ENCODE measurements at places on chromosomes 5 and 9.

- DNase-seq, result no peak
Measured at GRCh38 chr5:113118298-113118697, 141.7 kb downstream of the DCP2 start.

- DNase-seq, result no peak
Measured at GRCh38 chr5:59387127-59387526, 506.4 kb downstream of the PDE4D start.

DNA sequence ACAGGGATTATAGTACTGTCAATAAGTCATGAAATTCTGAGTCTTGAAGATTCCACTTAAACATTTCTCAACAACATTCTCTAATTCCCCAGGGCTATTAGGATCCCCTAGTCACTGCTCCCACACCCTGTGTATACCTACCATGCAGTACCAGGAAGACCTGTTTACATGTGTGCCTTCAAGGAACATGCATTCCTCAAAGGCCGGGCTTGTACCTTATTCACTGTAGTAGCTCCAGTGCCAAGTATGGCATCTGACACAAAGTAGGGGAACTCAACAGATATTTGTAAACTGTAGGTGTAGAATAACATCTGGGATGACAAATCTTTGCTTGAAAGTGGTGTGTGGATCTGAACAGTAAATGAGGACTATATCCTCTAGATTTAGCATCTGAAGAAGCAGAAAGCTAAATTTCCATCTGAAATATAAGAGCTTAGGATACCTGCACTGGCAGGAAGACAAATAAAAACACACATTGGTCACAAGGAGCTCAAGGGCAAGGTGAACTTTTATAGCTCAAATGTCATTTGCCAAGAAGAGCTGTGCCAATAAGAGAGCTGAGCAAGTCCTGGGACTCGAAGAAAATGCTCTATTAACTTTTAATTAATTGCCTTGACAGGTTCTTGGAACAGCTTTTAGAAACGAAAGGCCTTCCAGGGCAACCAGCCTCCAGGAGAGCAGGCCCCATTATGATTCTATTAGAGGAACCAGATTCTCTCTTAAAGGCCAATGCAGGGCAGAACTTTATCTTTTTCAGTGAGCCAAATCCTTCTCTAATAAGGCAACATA lies 52.3 kb upstream of the MYOT start:
- DNase-seq, result no peak

DNA sequence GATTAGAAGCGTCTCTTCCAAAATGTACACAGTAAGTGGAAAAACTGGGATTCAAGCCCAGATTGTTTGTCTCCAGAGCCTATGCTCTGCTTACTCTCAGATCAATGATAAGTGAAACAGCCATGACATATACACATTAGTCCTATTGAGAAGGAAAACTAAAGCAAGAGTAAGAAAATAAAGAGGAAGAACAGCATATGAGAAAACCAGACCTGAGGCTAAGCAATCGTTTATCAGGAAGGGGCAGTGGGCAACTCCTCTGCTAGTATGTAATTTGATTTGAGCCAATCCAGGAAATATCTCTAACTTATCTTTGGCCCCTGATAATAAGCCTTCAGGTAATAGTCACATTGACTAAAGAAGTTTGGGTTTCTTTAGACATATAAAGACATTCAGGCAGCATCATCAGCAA lies 789.9 kb upstream of the C9orf72 start:
- no peak for DNase-seq

DNA sequence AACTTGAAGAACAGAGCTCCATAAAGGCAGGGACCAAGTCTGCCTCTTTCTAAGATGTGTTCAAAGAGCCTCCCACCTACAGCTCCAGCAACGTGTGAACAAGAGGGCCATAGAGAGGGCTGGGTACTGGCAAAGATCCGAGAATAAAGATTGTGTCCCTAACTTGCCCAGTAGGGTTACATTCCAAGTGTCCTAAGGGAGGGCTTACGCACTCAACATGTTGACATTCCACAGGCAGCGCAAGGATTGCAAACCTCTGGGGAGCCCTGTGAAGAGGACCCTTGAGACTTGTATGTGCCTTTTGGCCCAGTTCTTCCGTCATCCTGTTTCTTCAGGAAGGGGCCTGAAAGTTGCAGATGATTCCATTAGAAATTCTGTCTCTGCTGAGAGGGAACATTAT lies 48.2 kb upstream of the ENTREP1 start:
- no peak for DNase-seq

DNA sequence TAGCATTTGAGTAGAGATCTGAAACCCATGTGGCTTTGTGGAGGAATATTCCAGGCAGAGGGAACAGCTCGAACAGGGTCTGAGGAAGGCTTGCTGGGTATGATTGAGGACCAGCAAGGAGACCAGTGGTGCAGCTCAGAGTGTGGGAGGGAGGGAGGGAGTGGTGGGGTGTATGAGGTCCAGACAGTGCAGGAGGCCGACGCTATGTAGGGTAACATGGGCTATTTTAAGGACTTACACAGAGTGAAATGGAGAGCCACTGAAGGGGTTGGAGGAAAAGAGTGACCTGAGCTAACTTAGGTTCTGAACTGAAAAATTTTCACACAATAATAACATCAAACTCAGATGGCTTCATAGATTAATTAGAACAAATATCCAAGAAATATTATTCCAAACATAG lies 41.9 kb downstream of the HMGXB3 start:
- no peak for DNase-seq

GRCh38 chr5:74623748-74624408 lies 16.6 kb downstream of the ENC1 start:
- no peak for DNase-seq

GRCh38 chr5:170338933-170339779 lies 41.6 kb upstream of the LCP2 start:
- no peak for DNase-seq

DNA sequence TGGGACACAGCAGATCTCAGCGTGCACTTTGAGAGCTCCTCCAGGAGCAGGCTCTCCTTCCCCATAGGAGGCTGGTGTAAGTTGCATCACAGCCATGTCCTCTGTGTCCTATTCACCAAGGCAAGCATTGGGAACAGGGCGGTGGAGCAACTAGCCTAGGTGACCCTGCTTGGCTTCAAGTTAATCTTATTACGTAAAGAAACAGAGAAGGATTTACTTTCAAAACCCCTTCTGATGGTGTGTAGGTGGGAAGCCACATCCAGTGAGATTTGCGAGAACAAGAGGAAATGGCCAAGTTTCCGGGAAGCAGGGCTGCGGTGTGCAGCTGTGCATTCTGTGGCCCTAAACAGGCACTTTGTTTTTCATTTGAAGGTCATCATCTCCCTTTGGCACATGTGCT lies 80.2 kb downstream of the TRIO start:
- no peak for DNase-seq

GRCh38 chr5:11452852-11453251 lies 451.4 kb downstream of the CTNND2 start:
- no peak for DNase-seq

GRCh38 chr5:106086352-106086751 lies 1584.4 kb downstream of the EFNA5 start:
- DNase-seq, result no peak

- no peak for DNase-seq
Measured at GRCh38 chr5:181071257-181071656, 31.2 kb downstream of the BTNL9 start.

- DNase-seq, result no peak
Measured at GRCh38 chr5:135137146-135137915, 103.3 kb upstream of the PITX1 start.

DNA sequence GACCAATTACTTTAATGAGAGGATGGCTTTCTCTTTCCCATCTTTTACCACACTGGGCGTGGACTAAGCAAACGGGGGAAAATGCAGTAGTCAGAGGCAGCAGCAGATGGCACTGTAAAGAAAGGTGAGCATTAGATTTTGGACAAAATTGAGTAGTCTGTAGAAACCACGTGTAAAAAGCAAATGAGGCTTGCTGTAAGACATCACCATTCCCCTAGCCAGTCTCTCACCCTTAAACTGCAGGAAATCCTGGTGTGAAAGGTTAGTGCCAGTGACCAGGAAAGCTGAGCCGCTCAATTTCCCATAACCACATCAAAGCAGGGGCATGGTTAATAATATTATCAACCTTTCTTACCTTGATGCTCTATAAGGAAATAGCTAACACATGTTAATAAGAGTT lies 31.8 kb downstream of the SPATA31C2 start:
- no peak for DNase-seq

DNA sequence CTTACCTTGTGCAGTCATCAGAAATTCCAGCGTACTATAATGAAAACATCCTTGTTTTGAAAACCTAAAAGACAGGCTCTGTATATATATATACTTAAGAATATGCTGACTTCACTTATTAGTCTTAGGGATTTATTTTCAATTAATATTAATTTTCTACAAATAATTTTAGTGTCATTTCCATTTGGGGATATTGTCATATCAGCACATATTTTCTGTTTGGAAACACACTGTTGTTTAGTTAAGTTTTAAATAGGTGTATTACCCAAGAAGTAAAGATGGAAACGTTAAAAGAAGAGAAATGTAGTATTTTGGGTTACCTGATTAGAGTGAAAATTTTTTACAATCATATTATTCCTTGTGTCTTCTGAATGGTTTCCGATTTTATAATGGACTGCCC lies 131.4 kb downstream of the CDH6 start:
- DNase-seq, result no peak

Measured in NCI-H1048 (cell line).